CD4-positive, alpha-beta T cell (primary cell): ENCODE measurements at places on chromosomes 12 and 14.

DNA sequence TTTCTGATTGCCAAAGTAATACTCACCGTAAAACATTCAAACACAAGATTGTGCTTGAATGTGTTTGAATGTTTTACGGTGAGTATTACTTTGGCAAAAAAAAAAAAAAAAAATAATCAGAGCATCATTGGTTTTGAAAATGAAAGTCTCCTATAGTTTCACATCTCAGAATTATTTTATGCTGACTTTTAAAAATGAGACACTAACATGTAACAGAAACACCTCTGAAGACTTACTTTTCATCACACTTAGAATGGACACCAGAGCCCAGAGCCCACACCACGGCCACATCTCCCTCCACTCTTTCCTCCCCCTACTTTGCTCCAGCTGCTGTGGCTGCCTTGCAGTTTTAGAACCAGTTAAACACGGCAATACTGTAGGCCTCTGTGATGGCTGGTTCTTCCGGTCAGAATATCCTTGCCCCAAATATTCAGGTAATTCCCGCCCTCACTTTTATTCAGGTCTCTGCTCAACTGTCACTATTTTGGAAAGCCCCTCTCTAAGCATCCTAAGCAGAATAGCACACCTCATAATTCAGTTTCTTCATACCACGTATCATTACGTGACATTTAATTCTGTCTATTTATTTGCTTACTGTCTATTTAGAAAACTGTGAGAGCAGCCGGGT is 138.9 kb upstream of the MAX start:
- DNase-seq: no peak

DNA sequence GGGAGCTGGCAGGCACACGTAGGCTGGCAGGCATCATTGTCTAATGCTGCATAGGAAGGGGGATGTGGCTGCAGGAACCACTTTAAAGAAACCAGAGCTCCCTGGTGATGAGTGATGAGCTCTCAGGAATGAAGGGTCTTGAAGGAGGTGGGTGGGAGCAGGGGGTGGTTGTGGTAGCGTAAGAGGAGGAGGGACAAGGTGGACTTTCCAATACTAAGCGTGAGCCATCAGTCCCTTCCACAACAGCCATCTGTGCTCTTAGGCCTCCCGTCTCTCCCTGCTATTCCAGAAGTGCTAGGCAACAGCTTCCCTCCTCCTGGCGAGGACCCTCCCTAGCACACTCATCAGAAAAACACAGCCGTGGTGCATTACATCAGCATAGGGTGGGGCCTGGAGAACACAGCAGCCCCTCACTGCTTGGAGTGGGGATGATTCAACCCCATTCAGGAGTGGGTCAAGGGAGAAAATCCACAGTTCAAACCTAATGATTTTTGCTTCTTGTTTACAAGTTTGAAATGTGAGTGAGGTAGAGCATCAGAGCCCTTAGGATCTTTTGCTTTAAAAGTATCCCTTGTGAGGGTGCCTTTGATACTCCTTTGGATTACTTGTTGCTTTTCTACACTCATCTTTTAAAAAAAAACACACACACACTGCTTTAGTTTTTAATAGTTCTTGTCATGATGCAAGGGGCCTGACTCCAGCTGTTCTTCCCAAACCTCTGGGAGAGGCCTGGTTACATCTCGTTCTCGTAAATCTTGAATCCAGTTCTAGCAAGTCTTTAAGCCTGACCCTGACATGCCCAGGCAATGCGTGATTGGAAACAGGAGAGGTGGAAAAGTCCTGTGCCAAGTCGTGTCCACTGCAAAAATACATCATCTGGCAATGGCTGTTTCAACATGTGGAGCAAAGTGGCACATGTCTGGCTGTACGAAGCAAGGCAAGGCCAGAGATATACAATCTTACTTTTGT is 356.4 kb upstream of the DDHD1 start:
- DNase-seq: no peak

DNA sequence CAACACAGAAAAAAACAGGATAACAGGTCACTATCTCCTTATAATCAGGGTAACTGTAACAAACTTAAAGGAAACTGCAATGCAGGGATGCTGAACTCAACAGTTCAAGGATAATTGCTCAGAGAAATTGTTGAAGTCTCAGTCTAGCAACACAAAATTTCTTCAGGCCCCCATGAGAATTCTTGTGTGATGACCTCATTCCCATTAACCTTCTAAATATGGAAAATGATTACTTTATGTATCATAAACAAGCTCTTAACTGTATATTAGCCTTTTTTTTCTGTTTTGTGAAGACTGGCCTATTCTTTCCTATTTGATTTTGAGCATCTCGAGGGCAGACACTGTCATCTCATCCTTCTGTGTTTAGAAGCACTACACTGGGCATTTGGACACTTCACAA is 47.1 kb downstream of the IGF1 start:
- no peak for DNase-seq

- DNase-seq: no peak
Observed at GRCh38 chr12:124786061-124786964, 77.4 kb downstream of the SCARB1 start.

GRCh38 chr14:99230208-99231151 is 41.5 kb downstream of the BCL11B start:
- peak; percentile 62 for DNase-seq

GRCh38 chr12:49515266-49515665 is 23.6 kb upstream of the KCNH3 start:
- DNase-seq: no peak

DNA sequence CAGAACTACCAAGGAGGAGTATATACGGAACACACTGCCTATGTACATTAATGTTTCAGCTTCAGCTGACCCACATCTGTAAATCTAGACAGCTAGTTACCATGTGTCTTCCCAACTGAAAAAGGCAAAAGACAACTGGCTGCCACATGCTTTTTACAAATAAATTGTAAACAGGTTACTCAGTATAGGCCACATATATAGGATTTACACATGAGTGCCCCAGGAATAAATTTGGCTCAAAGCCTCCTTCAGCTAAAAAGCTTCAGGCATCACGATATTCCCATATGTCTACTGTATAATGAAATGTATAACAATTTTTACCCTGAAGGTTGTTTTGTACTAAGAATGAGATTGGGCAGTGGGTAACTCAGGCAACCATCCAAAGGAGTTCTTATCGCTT is 175.9 kb upstream of the BMP4 start:
- DNase-seq: no peak

GRCh38 chr14:30698463-30698862 is 76.3 kb downstream of the SCFD1 start:
- no peak for DNase-seq

DNA sequence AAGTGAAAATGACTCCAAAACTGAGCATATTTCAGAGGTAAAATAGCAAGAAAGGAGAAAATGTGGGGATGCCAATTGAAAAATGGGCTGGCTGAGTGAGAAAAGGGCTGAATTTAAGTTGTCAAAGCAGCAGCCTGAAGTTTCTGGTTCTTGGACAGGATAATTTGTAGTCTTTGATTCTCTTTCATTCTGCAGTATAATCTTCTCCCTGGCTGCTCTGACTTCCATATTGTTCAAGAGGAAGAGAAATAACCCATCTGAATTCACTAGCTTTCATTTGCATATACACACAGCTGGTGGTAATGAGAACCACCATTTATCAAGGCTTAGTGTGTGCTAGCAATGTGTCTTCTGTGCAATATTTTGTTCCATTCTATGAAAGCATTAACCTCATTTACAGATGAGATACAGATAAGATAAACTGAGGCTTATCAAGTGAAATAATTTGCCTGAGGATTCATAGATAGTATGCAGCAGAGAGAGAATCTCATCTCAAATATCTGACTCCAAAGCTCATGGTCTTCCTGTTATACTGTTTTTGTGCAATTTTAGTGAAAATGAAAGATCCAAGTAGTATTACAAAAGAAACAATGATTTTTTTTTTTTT is 184.2 kb downstream of the TMTC2 start:
- no peak for DNase-seq

GRCh38 chr14:51726166-51726899 is 74.6 kb downstream of the FRMD6 start:
- no peak for DNase-seq

DNA sequence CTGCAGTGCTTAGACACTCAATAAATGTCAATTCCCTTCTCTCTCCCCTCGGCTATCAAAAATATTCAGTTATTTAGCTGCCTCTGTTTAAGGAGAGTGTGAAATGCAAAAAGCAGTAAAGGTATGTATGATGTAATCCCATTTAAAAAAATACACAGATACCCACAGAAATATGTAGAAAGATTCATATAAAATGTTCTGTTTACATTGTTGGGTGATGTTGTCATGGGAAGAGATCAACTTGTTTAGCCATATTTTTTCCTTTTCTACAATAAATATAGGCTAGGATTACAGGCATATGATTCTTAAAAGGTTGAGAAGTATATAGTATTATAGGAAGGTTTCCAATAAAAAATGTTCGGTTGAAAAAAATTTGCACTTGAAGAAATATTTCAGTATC is 7.8 kb downstream of the PPP2R3C start:
- no peak for DNase-seq

DNA sequence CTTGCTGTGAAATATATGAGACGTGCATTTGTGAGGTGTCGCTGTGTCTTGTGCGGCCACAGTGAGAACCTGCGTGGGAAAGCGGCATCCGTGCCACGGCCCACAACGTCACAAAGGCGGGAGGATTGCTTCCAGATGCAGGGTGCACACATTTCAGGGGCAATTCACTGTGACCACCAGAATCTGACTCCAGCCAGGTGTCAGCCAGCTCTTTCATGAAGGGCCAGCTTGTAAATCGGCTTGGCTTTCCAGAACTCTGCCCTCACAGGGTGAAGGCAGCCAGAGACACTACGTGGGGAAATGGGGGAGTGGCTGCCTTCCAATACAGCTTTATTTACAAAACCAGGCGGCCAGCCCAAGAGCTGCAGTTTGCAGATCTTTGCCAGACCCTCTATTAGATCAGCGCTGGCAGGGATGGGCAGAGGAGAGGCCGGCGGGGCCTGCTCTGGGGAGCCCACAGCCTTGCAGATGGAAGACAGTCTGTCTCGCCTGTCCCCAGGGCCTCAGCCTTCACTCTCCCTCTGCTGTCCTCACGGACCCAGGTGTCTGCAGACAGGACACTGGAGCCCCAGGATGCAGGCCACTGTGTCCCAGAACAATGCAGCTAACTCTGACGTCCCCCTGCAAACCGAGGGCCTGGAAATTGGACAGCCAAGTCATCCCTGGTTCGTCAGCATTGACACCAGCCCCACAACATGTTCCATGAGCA is 53.5 kb downstream of the ADGRD1 start:
- no peak for DNase-seq

DNA sequence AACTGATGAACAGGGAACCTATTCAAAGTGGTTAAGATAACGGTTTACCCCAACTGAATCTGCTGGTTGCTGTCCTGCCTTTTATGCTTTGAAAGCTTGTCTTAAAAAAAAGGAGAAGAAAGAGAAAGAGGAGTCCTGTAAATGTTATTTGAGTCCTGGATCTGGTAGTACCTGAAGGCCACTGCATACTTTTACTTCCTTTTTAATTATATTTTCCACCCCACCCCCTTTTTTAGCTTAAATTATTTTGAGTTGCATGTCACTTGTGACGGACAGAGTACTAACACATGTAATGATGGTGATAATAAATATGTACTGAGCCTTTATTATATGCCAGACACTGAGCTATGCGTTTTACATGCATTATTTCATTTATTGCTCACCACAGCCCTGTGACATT is 2.5 kb upstream of the AMIGO2 start:
- DNase-seq: no peak

DNA sequence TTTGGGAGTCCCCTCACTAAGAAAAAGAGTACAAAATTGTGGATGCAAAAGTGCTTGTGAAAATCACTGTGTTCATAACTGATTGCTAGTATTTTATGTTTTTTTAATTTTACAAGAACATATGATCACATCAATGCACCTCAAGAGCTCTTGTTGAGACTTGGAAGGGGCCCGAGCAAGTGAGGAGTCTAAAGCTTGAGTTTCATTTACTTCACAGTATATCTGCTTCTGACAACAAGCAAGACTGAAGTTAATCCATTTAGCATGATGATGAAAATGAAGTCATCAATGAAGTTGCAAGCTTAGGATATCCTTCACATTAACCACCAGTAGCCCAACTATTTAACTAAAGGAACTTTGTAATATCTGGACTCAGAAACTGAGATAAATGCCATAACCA is 182.5 kb upstream of the DIO2 start:
- no peak for DNase-seq

DNA sequence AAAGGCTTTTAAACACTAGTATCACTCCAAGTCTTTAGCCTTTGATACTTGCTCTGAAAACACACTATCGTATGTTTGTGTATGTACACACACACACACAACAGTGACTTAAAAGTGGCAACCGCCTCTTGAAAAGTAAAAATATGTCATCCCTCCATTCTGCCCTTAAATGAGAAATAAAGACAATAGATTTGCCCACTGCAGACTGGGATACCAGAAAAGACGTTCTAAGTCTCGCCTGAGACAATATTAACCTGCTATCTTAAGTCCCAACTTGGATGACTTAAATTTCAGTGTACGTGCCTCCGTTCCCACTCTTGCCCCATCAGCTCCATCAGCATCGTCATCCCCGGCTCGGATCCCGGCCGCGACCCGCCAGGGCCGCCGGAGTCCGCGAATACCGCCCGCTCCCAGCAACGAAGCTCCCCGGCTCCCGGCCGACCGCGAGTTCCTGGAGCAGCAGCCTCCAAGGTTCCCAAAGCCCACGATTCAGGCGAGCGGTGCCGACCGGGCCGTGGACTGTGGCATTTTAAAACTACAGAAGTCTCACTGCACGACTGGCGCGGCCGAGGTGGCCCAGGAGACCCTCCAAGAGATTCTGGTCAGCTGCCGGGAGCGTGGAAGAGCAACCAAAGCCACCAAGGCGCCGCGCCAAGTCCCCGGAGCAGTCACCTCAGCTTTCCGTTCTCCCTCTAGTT is 2.8 kb upstream of the ARID2 start:
- DNase-seq: peak; percentile 24

DNA sequence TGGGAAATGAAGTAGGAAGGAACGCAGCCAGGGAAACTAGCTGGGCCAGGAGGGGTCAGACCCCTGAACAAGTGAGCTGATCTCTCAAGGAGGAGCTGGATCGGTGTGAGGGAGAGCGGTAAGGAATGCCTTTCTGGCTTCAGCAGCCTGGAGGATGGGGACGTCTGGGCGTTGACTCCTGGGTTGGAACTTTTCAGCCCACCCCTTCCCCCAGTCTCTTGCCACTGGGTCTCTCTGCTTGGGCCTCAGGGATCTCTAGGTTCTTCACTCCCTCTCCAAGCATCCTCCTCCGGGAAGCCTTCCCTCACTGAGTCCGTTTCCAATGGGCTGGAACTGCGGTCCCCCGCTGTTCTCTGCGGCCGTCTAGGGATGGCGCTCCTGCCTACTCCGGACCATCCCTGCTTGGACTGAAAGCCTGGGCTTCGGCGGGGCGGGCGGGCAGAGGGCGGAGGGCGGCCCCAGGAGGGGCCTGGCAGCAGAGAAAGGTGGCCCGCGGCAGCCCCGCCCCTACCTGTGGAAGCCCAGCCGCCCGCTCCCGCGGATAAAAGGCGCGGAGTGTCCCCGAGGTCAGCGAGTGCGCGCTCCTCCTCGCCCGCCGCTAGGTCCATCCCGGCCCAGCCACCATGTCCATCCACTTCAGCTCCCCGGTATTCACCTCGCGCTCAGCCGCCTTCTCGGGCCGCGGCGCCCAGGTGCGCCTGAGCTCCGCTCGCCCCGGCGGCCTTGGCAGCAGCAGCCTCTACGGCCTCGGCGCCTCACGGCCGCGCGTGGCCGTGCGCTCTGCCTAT is at the start of gene KRT7:
Gene KRT7 (plus strand): TSS at position 570 of the 788 bp plus-strand sequence. CDS start 54 bp downstream, at position 624.
- DNase-seq: no peak

- DNase-seq: no peak
Observed at GRCh38 chr12:95637471-95638155, 86.3 kb upstream of the USP44 start.

- DNase-seq: no peak
Observed at GRCh38 chr12:15336768-15337553, 14.7 kb downstream of the PTPRO start.
